ENCODE measurements at places on chromosomes 7 and 10.

- DNase-seq: no peak
Measured at GRCh38 chr7:70028620-70029019, 430.3 kb downstream of the AUTS2 start.

- peak; percentile 58 for DNase-seq
Measured at GRCh38 chr10:16891375-16892313, 74.4 kb upstream of the RSU1 start.

GRCh38 chr7:110921595-110922151 is 169.3 kb upstream of the LRRN3 start:
- DNase-seq: no peak

DNA sequence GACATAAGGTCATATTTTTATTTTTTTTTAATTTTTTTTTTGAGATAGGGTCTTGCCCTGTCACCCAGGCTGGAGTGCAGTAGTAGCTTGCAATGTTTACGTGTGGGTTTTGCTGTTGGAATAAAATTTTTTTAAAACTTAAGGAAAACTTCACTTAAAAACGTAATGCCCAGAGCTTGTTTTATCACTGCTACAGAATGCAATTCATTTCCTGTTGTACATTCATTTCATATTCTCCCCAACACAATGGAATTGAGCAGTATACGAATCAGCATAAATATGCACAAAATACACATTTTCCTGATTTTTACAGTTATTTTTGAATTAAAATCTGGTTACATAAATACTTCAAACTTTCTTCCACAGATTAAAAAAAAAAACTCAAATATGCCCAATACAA is 40.3 kb downstream of the RSU1 start:
- DNase-seq: no peak

DNA sequence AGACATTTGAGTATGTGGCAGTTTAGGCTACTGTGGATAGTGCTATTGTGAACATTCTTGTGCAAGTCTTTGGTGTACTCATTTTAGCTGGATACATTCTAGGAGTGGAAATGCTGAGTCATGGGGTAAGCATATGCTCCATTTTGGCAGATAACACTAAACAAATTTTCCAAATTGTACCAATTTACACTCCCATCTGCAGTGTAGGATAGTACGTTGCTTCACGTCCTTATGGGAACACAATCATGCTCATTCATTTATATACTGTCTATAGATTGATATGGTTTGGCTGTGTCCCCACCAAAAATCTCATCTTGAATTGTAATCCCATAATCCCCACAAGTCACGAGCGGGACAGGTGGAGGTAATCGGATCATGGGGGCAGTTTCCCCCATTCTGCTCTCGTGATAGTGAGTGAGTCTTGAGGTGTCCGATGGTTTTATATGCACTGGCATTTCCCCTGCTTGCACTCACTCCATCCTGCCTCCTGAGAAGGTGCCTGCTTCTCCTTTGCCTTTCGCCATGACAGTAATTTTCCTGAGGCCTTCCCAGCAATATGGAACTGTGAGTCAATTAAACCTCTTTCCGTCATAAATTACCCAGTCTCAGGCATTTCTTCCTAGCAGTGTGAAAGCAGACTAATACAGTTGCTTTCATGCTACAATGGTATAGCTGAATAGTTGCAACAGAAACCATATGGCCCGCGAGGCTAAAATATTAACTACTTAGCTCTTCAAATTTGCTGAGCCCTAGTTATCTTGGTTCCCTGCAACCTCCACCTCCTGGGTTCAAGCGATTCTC is 25.6 kb downstream of the RNF216 start:
- no peak for DNase-seq

- no peak for DNase-seq
Measured at GRCh38 chr10:100805543-100806355, 60.4 kb downstream of the PAX2 start.

- no peak for DNase-seq
Measured at GRCh38 chr7:79458796-79459195, 5.3 kb upstream of the MAGI2 start.

DNA sequence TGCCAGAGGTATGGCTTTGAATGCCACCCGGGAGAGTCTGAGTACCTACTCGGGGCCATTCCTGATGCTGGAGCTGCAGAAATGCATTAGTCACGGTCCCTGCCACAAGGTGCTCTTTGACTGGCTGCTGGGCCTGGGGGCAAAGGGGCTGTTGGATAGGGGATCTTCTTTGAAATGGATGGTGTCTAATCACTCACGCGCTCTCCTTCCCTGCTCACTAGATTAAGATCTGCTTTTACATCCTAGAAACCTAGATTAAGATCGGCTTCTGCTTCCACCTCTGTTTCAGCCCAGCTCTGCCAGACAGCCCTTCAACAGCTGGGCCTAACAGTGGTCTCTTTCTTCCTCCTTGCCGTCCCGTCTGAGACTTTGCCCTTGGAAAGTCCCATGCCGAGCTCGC is 57.2 kb downstream of the PAX2 start:
- DNase-seq: no peak

DNA sequence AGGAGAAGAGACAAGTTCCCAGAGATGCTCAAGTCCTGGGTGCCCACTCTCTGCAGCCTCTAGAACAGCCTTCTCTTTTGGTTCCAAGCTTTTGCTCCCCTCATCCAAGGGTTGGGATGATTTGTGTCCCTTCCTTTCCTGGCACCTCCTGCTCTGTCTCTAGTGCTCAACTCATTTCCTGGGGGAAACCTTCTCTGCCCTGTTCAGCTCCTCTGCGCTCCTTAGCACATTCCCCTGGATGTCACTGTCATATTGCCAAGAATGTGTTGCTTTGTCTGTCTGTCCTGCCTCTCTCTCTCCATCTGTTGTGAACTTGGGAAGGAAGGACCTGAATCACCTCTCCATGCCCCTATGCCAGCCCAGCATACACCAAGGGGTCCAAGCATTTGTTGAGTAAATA is 5.1 kb upstream of the LBX1 start:
- DNase-seq: no peak

- DNase-seq: no peak
Measured at GRCh38 chr10:120052964-120053702, 160.6 kb downstream of the SEC23IP start.

GRCh38 chr7:100726996-100727761 is 6.2 kb upstream of the ZAN start:
- no peak for DNase-seq

GRCh38 chr7:101245147-101245668 is 327 bp upstream of the FIS1 start:
- no peak for DNase-seq

DNA sequence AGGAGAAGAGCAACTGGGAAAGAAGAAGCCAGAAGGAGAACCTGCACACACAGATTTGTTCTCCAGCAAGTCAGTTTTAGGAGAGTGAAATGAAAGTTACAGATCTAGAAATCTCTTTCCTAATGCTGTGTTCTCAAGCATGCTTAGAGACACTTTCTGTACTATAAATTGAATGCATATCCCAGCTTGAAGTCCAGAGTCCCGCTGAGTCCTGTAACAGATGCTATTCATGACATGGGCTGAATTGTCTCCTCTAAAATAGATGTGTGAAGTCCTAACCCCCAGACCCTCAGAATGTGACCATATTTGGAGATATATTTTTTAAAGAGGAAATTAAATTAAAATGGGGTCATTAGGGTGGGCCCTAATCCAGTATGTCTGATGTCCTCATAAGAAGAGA is 46.9 kb upstream of the GJD4 start:
- no peak for DNase-seq

DNA sequence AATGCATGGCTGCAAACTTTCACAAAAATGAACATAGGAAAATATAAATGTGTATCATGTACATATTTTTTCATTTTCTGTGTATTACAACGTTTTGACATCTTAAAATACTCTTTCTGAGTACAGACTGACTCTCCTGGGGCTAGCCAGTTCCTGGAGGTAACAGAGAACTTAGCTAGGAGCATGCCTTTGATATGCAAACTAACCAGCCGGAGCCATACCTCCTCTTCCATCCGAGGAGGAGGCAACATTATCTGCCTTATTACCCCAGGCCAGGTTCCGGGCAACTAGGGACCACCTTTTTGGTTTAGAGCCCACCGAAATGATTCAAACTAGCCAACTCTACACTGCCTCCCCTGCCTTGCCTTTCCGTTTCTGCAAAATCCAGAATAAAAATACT is 33.7 kb upstream of the HECW1 start:
- DNase-seq: no peak

DNA sequence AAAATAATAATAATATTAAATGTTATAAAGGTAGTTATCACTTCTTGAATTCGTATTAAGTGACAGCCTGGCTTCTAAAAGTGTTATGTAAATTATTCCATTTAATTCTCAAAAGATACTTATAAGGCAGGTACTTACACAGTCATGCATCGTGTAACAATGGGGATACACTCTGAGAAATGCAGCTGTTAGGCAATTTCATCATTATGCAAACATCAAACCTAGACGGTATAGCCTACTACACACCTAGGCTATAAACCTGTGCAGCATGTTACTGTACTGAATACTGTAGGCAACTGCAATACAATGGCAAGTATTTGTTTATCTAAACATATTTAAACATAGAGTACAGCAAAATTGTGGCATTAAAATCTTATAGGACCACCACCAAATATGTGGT is 1.5 kb downstream of the IFIT1 start:
- no peak for DNase-seq

DNA sequence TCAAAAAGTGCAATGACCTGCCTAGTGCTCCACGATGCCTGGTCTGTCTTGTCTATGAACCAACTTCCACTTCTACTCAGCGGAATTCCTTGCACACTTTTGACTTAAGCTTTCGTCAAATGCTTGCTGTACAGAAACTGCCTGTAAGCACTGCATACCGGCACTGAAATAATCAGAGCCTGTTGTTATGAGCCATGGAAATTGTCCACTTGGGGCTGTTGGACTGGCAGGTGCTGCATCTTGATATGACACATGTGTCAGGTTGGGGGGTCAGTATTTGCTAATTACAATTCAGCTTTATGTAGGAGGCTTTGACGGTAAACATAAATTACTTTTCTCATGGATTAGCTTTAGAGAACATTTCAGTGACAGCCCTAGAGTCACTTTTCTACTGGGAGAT is 32.0 kb upstream of the KLF6 start:
- DNase-seq: no peak

DNA sequence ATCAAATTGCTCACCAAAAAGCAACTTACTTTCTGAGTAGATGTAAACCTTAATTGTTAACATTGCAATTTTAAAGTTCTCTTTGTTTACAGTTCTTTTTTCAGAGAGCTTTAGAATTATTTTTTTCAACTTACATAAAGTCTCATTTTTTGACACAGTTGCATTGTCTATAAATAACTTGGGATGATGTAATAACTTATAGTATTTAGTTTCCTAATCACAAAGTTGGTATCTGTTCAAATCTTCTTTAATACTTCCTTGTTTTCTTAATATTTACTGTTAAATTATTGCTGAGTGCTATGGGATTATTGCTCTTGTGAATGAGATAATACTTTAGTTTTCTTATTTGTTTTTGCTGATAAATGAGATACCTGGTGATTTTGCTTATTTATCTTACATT is 18.9 kb upstream of the SUV39H2 start:
- no peak for DNase-seq

DNA sequence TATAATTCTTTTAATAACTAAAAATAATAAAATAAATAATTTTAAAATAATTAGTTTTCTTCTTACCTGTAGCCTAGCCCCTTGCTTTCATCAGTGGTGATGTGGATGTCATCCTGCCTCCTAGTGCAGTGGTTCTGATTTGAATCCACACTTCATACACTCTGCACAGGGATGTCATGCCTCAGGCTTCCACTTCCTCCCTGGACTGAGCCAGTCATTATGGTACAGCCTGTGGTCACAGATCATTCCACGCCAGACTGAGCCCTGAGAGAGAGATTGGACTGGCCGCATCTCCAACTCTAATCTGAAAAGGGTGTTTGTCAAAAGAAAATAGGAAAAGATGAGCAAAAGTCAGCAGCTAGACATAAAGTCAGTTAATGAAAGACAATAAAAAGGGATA is 436.2 kb upstream of the IGFBP3 start:
- DNase-seq: no peak

GRCh38 chr7:101096331-101096956 is 11.2 kb downstream of the TRIM56 start:
- DNase-seq: no peak

DNA sequence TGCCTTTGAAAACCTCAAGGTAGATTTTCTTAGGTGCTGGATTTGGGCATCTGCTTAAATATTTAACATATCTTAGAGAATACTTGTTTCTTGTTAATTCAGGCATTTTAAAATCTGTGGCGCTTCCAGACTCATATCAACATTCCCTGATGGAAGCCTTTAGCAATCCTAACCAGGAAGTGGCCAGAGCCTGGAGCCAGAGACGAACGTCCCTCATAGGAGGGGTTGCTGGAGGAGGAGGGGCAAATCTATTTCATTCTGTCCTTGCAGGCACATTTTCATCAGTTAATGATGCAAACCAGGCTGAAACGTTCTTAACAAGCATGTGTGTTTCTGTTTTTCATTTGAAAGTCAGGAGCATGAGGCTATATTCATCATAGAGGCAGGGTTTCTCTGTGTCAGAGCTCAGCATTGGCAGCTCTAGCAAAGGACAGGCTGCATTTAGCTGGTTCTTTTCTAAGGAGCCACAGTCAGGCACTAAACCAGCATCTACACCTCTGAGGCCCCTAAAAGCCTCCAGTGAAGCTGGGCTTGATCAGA is 17.8 kb upstream of the IFIT2 start:
- DNase-seq: no peak

GRCh38 chr7:23473844-23474093 is 3.5 kb upstream of the IGF2BP3 start:
- DNase-seq: no peak

- DNase-seq: no peak
Measured at GRCh38 chr10:4189281-4189680, 404.3 kb upstream of the KLF6 start.

DNA sequence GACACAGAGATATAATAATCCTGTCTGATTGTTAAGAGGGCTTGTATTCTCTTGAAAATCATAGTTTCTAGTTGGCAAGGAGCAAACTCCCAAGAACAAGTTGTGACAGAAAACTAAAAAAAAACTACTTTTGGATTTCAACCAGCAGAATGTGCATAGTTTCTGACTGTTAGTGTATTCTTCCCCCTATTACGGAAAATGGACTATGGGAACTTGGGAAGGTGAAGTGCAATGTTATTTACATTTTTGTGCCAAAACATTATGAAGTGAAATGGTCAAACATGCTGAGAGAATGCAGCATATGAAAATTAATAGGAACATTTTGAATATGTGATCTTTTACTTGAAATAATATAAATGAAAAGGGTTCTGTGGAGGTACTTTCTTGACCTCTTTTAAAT is 660.8 kb downstream of the SUGCT start:
- DNase-seq: no peak

GRCh38 chr7:98870807-98871491 is 1.1 kb upstream of the TMEM130 start:
- no peak for DNase-seq

- no peak for DNase-seq
Measured at GRCh38 chr10:98263088-98263487, 4.9 kb downstream of the LOXL4 start.

DNA sequence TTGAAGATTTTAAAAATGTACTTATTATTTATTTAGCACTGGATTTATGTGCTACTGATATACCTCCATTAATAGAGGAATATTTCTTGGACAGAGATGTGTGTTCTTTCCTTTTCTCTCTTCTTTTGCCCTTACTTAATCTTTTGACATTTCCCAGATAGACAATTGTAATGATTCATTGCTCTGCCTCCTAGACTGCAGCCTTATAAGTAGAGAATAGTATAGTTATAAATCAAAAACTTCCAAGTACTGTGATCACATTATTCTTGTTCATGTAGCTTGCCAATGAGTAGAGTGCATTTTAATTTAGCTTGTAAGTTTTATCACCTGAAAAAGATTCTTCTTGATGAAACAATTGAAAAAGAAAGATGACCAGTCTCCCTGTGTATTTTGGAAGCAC is 47.6 kb downstream of the CASD1 start:
- no peak for DNase-seq

- no peak for DNase-seq
Measured at GRCh38 chr7:35874886-35875285, 74.0 kb downstream of the SEPTIN7 start.

Data from activated CD4-positive, alpha-beta T cell treated with anti-CD3 and anti-CD28 coated beads for 48 hours (primary cell).